ENCODE measurements at places on chromosomes 6 and 20.

- no peak for DNase-seq
Observed at GRCh38 chr20:39107741-39108140, 145.6 kb downstream of the DHX35 start.

- DNase-seq = no peak
Observed at GRCh38 chr6:143579703-143580102, 68.2 kb upstream of the FUCA2 start.

GRCh38 chr6:161195386-161195785 is 78.5 kb downstream of the AGPAT4 start:
- DNase-seq = no peak

DNA sequence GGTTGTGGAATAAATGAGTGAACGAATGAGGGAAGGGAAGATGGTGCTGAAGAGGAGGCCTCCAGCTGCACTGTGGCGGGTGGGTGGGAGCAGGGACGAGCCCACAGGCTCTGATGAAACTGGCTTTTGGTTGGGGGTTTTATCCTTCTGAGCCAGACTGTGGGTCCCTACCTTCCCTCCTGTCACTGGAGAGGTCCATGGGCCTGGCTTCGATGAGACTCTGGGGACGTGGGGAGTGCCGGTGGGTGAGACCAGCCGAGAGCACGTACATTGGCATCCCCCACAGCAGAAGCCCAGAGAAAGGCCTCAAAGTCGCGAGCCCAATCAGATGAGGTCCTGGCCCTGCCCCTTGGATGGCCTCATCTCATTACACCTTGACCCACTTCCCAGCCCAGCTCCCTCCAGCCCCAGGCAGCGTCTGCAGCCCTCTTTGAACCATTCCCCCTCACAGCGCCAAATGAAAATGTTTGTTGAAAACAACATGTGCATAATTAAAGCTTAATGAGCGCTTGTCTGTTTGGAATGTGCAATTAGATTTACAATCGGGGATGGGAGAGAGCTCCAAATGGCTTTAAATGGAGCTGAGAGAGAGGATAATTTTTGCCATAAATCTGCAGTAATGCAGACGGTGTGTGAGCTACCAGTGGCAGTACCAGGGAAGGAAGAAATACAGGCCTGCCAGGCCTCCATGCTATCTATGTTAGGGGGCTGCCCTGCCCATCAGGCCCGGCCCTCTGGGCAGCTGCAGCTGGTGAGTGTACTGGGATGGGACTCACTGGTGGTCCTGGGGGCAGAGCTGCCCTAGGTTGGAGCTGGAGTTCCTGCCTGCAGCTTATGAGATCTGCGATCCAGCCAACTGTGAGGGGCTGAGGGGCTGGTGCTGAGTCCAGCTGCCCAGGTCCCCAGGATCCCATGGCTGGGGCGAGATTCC is 47.2 kb downstream of the TOX2 start:
- no peak for DNase-seq

DNA sequence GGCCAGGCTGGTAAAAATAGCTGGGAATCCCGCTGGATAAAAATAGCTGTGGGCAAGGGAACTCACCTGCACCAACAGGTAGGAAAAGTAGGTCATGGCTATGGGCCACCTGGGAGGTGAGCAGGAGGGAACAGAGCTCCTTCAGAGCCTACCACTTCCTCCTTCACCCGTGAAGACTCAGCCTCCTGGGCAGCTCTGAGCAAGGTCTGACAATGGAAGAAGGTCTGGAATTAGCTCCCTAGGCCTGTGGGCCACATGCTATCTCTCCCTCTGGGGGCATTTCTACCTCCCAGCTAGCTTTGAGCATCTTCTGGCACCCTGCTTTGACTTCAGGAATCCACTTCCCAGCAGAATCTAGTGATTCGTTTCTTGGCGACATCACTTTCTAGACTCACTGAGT is 153.9 kb downstream of the MRPL14 start:
- DNase-seq = no peak

DNA sequence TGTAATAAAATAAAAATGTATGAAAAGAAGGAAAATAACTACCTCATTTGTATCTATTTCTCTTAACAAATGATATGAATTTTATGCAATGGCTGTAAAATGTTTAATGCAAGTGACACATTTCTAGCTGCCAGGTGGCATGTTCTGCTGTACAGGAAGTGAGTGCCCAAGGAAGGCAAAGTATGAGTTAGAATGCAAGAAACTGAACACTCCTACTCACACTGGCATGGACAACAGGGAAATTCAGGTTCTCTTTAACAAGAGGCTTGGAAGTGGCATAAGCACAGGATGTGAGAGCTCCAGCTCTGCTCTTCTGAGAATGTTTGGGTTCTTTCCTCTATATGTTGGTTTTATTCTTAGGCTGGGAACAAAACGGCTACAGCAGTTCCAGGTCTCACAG is 20.4 kb upstream of the LAMA4 start:
- no peak for DNase-seq

DNA sequence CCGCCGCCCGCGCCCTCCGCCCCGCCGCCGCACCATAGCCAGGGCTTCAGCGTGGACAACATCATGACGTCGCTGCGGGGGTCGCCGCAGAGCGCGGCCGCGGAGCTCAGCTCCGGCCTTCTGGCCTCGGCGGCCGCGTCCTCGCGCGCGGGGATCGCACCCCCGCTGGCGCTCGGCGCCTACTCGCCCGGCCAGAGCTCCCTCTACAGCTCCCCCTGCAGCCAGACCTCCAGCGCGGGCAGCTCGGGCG is 1.5 kb downstream of the FOXC1 start:
- DNase-seq = no peak

All from right cardiac atrium (tissue), 5 donors.